ENCODE measurements at places on chromosomes 6 and 20.

- no peak for DNase-seq
Observed at GRCh38 chr20:34536798-34537394, 20.7 kb downstream of the DYNLRB1 start.

- DNase-seq = no peak
Observed at GRCh38 chr20:48734104-48734749, 93.6 kb downstream of the PREX1 start.

DNA sequence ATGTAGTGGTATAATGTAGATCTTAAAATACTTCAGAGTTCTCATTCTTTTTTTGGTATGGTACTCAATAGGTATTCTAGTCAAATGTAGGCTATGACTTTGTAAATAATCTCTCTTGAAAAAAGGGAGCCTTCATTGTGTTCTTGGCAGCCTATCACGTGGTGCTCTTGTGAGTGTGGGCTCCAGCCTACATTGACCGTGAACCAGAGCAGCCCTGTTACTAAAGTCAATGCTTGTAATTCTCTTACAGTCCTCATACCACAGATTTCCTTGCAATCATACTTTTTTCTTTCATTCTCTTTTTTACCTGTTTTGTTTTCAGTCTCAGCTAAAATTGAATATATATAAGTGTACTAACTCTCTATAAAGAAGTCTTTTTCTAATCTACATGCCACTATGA is 31.1 kb downstream of the ARID1B start:
- DNase-seq = no peak

DNA sequence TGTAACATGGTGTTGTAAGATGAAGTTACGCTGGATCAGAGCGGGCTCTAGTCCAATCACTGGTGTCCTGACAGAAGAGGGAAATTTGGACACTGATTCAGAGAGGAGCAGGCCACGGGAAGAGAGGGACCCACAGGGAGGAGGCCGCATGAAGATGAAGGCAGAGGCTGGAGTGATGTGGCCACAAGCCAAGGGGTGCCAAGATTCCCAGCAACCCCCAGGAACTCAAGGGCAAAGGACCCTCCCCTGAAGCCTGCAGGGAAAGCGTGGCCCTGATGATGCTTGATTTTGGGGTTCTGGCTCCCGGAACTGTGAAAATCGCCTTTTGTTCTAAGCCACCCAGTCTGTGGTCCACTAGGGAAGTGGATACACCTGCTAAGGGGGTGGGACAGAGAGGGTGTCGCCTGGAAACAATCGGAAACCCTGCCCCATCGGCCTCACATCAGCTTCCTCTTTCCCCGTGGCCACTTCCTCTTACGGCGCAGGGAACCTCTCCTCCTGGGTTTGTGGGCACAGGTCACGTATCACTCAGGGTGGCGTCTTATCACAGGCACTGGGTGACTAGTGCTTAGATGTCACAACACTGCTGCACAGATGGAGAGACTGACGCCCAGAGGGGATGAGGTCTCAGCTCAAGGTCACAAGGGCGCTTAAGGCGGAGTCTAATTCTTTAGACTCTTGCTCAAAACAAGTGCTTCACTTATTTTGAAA is 58.0 kb downstream of the SULF2 start:
- no peak for DNase-seq

DNA sequence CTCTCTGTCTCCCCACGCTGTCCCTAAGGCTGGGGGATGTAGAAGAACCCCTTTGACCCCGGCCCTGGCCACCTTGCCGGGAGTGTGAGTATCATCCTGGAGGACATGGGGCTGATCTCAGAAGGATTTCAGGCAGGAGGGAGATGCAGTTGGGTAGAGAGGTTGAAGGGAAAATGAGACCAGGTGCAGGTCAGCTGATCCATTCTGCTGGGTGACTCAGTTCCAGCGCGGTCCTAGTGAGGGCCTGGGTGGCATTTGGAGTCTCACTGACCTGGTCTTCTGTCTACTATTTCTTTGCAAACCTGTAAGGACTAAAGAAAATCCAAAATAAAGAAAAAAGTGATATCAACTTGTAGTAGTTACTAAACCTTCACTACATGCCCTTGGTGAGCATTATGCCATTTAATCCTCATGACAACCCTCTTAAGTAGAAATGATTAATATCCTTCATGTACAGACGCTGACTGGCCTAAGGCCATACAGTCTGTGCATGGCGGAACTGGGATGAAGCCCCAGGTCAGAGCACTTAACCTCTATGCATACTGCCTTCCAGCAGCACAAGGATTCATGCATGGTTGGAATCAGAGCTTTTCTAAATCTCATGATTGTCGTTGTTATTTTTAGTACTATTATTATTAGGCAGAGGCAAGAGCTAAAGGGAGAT is 106.3 kb downstream of the ZDHHC14 start:
- DNase-seq = no peak

- DNase-seq = no peak
Observed at GRCh38 chr6:139765825-139766285, 391.4 kb upstream of the CITED2 start.

GRCh38 chr20:53070224-53070623 is 98.1 kb downstream of the TSHZ2 start:
- no peak for DNase-seq

DNA sequence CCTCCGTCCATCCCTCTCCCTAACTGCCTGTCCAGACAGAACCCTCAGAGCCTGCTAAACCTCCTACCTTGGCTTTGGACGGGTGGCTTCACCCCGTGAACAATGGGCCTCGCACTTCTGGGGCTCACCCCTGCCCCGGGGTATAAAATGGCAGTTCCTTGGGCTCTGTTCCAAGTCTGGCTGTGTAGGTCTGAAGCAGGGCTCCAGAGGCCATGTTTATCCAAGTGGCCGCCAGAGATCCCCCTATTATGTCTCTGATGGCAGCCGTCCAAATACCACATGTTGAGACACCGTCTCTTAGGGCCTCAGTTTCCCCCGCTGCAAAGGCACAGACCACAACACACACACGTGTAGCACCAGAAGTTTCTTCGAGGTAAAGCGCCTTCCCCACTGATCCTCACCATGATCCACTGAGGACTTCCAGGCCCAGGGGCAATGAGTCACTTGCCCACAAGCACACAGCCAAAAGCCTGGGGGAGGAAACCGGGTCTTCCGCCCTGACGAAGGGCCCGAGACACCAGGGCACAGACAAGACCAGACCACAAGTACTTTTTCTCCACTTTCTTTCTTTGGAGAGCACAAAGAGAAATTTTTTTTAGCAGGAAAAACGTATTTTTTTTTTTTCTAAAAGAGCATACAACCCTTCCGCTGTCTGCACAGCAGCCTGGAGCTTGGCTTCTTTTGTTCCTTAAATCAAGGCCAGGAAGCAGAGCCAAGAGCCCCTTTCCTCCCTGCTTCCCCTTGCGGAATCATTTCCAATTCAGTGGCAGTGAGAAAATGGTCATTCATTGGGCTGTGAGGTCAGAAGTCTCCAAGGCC is 11.8 kb downstream of the CPNE5 start:
- DNase-seq = no peak

GRCh38 chr6:32088487-32089049 is 20.6 kb downstream of the TNXB start:
- no peak for DNase-seq

- DNase-seq = no peak
Observed at GRCh38 chr6:100344761-100345160, 120.0 kb downstream of the SIM1 start.

- DNase-seq = no peak
Observed at GRCh38 chr20:36298061-36298460, 8.1 kb upstream of the DLGAP4 start.

GRCh38 chr6:26224940-26225847 is 138.0 kb downstream of the HFE start:
- no peak for DNase-seq

- DNase-seq = no peak
Observed at GRCh38 chr6:135163440-135163738, 17.7 kb upstream of the MYB start.

DNA sequence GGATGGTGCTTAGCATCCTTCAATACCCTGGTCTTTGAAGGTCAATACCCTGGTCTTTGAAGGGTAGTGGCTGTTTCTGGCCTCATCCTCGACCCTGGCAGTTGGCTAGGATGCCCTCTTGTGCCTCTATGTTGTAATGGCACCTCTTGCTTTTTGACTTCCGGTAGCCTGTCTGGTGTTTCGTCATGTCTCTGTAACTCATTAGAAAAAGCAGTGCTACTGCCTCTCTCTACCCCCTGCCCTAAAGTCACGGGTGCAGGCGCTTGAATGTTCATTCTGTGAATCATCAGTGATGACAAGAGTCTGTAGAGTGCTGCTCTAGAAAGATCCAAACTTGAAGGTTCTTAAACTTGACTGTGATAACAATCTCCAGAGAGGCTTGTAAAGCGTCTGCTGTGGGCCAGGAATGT is 28.3 kb downstream of the RSPO4 start:
- DNase-seq = no peak

DNA sequence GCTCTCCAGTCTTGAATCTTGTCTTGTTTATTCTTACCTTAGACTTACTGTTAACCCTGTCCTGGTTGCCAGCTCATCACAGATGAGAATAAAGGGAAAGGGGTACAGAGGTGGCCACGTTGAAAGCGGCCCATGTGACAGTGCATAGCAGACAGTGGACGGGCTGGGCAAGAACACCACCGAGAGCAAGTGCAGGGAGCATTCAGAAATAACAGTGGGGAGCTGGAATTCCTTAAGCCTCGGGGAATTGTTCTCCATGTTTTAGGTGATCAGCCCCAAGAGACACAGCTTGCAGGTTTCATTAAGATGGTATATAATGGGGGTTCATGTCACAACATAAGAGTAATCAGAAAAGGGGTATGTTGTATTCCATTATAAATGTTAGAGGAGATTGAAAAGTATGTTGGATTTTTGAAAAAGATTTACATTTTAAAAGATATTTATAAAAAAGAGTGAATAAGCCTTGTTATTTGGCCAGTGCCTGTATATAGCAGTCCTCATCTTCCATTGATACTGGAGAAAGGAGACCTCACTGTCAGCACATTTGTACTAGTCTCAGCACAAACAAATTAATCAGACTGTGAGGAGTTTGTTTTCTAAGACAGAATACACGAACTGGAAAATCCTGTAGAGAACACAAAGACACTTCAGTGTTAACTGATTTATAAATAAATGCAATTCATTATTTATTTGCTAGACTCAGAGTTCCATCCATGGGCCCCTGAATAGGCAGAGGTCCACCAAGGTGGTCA is 35.4 kb downstream of the VAPB start:
- no peak for DNase-seq

GRCh38 chr6:56853541-56853940 is 101.4 kb upstream of the BEND6 start:
- DNase-seq = peak; percentile 34

GRCh38 chr6:11064836-11065235 is 20.7 kb upstream of the ELOVL2 start:
- no peak for DNase-seq

GRCh38 chr6:56004426-56004825 is 129.0 kb upstream of the BMP5 start:
- DNase-seq = no peak

DNA sequence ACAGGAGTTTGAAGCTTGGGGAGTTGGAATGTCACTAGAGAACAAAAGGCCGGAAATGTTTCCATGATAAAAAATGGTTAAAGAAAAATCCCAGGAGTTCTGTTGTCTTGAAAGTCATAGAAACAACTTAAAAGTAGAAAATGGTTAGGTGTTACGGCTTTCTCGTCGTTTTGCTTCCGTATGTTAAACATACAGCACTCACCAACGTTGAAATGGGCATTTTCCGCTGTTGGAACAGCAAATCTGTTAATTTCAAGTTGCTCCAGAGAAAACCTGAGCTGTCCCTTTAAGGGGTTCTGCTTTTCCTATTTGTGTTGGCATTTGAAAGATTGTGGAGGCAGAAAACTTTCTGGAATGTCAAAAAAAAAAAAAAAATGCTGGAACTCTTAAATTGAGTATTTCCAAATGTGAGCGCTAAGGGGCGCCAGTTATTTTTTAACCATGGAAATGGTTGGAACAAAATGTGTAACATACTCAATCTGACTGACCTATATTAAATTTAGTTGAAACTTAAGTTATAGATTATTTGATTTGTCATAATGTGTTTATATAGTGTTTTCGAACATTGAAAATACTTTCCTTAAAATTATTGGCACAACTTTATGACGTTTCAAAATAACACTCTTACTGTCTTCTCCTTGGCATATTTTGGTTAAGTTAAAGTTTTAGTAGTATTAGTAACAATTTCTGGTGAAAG is 2.2 kb downstream of the QKI start:
- DNase-seq = peak; percentile 33

Data from NCI-H2171 (cell line).